ENCODE measurements at places on chromosomes 12 and 14.

GRCh38 chr12:129193263-129193871 is 340.1 kb downstream of the GLT1D1 start:
- DNase-seq = no peak

DNA sequence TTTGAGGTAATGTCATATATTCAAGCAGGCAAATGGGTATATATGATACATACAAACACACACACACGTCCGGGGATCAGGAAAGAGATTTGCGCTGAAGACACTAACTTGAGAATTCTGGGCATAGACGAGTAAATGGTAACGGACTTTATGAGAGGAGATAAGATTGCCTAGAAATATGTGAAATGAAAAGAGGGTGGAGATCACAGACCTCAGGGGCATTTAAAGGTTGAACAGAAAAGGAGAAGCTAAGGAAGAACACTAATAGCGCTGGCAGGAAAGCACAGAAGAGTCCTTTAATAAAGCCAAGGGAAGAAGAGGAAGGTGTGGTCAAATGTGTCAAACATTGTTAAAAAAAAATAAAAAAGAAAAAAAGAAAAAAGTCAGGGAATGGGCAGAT is 13.1 kb downstream of the CRY1 start:
- DNase-seq = no peak

- DNase-seq = no peak
These were observed 143.7 kb upstream of the GZMB start for GRCh38 chr14:24777678-24778077.

DNA sequence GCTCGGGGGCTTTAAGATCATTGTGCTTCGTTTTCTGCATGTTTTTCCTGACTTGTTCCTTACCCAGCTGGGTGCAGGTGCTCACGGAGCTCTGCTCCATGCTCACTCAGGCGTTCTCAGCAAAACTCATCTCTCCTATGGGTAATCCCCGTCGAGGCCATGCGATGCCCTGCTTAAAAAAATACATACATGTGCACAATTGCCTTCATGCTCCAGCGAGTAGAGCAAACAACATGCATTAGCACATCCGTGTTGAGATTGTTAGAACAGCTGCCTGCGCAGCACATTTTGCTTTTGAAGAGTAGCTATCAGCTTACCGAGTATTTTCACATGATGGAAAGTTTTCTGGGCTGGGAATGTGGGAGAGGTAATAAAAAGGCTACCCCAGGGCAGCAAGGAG is 16.2 kb downstream of the AACS start:
- DNase-seq = no peak

DNA sequence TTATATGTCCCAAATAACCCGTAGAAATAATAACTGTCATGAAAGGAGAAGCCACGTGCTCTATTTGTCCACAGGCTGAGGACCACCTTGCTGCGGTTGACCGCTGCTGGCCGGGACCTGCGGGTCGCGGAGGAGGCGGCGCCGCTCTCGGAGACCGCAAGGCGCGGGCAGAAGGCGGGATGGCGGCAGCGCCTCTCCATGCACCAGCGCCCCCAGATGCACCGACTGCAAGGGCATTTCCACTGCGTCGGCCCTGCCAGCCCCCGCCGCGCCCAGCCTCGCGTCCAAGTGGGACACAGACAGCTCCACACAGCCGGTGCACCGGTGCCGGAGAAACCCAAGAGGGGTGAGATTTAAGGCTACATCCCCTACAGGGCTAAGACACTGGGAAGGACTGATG is 21.0 kb downstream of the RPGRIP1 start:
- no peak for DNase-seq

DNA sequence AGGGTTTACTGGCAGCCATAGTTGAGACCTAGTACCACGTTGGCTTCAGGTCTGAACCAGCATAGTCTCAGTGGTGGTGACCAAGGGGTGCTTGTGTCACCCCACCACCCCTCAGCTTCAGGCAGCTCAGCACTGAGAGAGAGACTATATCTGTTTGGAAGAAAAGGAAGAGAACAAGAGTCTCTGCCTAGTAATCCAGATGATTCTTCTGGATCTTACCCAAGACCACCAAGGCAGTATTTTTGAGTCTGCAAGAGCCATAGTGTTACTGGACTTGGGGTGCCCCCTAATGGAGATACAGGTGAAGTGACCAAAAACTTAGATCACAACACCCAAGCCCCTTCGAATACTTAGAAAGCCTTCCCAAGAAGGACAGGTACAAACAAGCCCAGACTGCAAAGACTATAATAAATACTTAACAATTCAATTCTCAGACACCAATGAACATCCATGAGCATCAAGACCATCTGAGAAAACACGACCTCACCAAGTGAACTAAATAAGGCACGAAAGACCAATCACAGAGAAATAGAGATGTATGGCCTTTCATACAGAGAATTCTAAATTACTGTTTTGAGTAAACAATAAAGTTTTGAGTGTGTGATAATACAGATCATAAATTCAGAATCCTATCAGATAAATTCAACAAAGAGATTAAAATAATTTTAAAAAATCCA is 107.0 kb downstream of the HELB start:
- DNase-seq = peak; percentile 36

DNA sequence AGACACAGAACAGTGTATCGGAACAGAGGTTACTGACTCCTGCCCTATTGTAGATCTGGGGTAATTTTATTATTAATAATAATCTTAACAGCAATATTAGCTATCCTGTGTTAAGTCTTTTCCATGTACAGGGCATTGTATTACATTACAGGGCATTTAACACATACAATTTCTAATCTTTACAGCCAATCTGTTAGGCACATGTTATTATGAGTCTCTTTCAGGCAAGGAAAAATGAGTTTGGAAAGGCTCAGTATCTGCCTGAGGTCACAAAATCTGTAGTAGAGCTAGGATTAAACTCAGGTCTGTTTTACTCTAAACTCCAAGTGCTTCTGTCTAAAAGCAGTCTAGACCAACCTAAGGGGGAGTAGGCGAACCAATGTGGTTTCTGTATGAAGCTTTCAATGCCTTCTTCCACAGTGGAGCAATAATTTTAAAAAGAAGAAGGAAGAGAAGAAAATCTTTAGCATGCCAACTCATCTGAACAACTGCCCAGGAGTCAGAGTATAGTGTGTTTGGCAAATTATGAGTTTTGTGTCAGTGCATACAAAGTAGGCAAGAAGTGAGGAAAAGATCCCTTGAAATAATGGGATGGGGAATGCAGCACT is 192.6 kb downstream of the CHST11 start:
- DNase-seq = no peak

DNA sequence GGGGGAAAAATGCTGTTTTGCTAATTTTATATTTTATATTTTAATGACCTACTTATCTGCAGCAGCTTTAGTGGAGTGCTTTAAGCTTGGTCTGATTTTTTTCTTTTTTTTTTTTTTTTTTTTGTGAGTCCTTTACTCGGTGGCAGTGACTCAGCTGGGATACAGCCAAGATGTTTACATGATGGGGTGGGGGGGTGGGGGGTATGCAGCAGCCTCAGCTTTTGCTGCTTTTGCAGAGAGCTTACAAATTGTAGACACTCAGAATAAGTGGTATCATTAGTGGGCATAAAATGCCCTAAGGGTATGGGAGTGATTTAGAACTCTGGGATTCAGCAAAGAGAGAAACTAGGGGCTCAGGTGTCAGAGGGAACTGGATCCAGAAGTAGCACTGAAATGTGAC is 38.2 kb upstream of the ARHGAP5 start:
- no peak for DNase-seq

GRCh38 chr14:61764342-61765122 is 2.3 kb downstream of the SNAPC1 start:
- DNase-seq = no peak

- no peak for DNase-seq
These were observed 51.9 kb downstream of the KCNK10 start for GRCh38 chr14:88271205-88271604.

DNA sequence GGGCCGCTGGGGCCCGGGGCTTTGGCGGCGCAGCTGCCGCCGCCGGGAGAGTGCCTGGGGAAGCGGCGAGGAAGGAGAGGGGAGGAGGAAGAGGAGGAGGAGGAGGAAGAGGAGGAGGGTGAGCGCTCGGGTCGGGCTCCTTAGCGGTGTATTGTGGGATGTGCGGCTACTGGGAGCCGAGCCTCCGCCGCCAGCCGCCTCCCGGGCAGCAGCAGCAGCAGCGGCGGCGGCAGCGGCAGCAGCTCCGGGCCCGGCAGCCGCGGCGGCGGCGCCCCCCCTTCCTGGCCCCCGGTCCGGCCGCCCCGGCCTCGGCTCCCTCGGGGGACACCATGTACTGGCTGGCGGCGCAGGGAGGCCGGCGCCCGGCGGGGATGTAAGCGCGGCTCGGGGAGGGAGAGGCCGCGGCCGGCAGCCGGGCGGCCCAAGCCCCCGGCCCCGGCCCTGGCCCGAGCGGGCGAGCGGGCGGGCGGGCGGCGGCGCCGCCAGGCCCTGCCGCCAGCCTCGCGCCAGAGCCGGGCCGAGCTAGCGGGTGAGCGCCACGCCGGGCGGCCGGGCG is at the start of gene SETD1B:
Gene SETD1B (plus strand): TSS at position 149 of the 556 bp plus-strand sequence. CDS start 729 bp downstream, outside the sequence.
- DNase-seq = no peak

- no peak for DNase-seq
These were observed 101.2 kb upstream of the STXBP6 start for GRCh38 chr14:25150934-25151790.

- DNase-seq = no peak
These were observed 79.6 kb downstream of the PPM1A start for GRCh38 chr14:60328583-60328982.

DNA sequence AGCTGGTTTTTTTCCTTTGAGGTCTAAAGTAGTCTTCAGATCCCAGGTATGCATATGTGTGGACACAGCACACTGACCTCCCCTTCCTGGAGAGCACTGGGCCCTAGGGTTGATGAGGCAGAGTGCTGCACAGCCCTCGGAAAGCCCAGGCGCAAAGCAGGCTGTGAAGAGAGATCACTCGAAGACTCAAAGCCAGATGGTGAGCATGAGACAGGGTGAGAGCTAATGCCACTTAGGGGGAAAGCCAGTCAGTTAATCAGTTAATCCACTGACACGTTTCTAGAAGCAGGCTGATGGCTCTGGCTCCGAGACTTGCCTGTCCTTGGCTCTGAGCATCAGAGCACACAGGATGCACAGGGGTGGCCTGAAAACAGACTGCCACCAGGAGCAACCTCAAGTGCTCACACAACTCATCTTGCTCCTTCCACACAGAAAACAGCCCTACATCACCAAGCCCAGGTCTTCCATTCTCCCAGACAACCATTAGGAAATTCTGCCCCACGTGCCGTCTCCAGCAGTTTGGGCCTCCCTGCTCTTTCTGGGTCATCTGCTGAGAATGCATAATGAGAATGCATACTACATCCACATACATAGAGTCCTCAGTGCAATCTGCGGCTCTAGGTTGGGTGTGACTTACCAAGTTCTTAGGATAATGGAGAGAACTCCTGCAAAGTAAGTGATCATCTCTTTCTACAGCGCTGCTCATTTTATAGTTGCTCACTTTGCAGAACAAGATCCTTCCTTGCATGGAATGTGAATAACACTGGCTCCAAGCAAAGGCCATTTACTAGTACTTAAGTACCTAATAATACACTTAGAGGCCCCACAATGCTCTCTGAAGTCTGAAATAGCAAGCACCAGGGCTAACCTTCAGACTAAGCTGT is 12.0 kb downstream of the AQP6 start:
- no peak for DNase-seq

DNA sequence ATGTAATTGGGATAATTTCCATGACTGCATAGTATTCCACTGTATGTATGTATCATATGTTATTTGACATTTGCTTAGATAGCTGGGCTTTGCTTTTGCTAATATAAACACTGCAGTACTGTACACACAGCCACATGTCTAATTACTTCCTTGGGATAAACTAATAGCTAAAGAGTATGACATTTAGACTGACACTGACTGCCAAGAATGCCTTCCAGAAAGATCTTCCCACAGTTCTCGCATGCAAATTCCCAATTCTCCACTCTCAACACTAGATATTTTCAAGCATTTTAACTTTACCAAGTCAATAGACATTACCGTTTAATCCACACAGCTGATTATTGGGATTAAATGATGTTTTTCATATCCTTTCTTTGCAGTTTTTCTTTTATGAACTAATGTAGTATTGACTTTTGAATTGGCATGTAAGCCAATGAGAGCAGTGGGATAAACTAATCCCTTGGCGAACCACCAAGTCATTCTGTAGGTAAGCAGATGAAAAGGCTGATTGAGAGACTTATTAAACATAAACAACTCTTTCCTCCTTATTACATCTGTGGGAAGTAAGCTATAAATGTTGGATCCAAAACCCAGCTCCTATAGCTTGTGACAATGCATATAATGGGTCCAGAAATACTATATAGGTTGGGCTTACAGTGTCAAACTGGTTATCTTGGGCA is 55.5 kb downstream of the STON2 start:
- DNase-seq = no peak

GRCh38 chr12:50275556-50275955 is 7.8 kb downstream of the LIMA1 start:
- no peak for DNase-seq

GRCh38 chr12:125100551-125101434 is 35.6 kb downstream of the AACS start:
- DNase-seq = no peak

DNA sequence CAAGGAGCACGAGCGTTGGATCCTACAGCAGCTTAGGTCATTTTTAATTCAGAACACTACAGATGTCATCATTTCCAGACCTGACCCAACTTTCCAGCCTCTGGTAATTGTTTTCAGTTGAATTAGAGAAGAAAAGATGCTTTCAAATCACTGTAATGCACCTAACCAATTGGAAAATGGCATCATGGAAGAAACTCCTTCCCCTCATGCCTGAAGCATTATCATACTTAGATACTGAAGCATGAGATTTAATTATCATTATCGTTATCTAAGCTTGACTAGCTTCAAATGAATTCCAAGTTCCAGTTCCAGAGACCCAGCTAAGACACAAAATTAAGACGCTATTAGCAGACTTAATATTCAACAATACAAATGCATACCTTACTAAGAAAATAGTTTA is 299.3 kb downstream of the TMEM132D start:
- no peak for DNase-seq

GRCh38 chr14:53231171-53231570 is 78.0 kb upstream of the DDHD1 start:
- DNase-seq = no peak

DNA sequence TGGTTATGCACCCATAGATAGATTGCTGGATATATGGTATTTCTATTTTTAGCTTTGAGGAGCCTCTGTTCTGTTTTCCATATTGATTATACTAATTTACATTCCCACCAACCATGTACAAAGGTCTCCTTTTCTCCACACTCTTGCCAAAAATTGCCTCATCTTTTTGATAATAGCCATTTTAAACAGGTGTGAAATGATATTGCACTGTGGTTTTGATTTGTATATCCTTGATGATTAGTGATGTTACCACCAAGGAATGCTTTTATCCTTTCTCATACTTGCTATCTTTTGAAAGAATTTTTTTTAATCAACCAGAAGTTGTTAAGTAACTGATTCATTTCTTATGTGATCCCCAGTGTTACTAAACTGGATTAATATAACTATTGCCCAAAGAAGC is 60.0 kb downstream of the BBS10 start:
- no peak for DNase-seq

DNA sequence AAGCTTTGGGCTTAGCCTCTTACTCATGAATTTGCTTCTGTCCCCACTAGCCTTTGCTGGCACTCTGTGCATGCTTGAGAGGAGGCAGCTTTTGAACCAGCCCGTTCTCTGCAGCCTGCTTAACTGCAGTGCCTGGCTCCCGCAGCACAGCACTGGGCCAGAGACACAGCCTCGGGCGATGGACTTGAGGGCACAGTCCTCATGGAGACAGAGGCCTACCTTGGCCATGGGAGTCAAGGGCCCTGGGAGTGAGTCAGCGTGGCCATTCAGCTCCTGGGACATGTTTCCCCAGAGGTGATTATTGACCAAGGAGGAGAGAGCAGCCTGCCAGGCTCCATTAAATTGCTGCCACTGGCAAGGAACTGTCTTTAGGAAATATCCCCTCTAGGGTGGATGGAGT is 93.5 kb downstream of the SMOC1 start:
- DNase-seq = no peak

- DNase-seq = no peak
These were observed 137.2 kb upstream of the PLEKHA5 start for GRCh38 chr12:18992336-18992735.
